ENCODE measurements at places on chromosomes 4 and X. TPM values are rescaled to one million over a fixed set of nuclear protein-coding genes. Genes with fewer than 3 reads are reported as not detected.

Gene CORIN
- total RNA-seq: 4.8 TPM

Gene KDR
- total RNA-seq: 5.4 TPM

Gene EDNRA
- total RNA-seq: 4.0 TPM

Gene CMC4
- total RNA-seq: 8.6 TPM

Gene SPOCK3
- total RNA-seq: not detected

Gene NHSL2
- 0.97 TPM for total RNA-seq

Gene CXCL10
- total RNA-seq: 0.53 TPM

Gene MAP9
- total RNA-seq: 2.8 TPM

Gene AASDH
- total RNA-seq: 7.6 TPM

Gene MAGEA12
- total RNA-seq: not detected

Gene POU4F2
- not detected for total RNA-seq

Gene NHS
- 2.0 TPM for total RNA-seq

Gene AFAP1
- 4.4 TPM for total RNA-seq

Gene NAT8L
- total RNA-seq: under 0.01 TPM

Gene CSAG1
- total RNA-seq: not detected

Gene TNMD
- not detected for total RNA-seq

Gene KIAA1210
- not detected for total RNA-seq

Gene TMEM131L
- 13.4 TPM for total RNA-seq

Gene ZDHHC9
- total RNA-seq: 13.6 TPM

Gene CXorf65
- not detected for total RNA-seq

Gene TNIP3
- total RNA-seq: 0.15 TPM

Gene LYAR
- total RNA-seq: 35.7 TPM

Gene TMPRSS11F
- 15.0 TPM for total RNA-seq

Gene CNGA1
- total RNA-seq: 3.1 TPM

Gene GPM6B
- 2.4 TPM for total RNA-seq

Gene HS3ST1
- total RNA-seq: 6.3 TPM

Gene SPIN2A
- 0.22 TPM for total RNA-seq

Gene DOCK11
- total RNA-seq: 16.4 TPM

Gene PLK4
- total RNA-seq: 4.8 TPM

Gene TRPC5OS
- total RNA-seq: not detected

Gene TRO
- total RNA-seq: 7.1 TPM

Gene CTAG1B
- total RNA-seq: not detected

Gene ZNF674
- total RNA-seq: 2.5 TPM

Gene SYTL5
- total RNA-seq: 0.76 TPM

Gene POLR2B
- total RNA-seq: 86.0 TPM

Gene LUZP4
- total RNA-seq: not detected

Gene FAM47A
- not detected for total RNA-seq

Gene NOCT
- 5.0 TPM for total RNA-seq

Gene RTL9
- total RNA-seq: not detected

Gene GYPA
- not detected for total RNA-seq

Gene CLIC2
- 3.2 TPM for total RNA-seq

Gene RAP2C
- 18.1 TPM for total RNA-seq

Gene AMOT
- total RNA-seq: 6.7 TPM

Gene ANKRD50
- total RNA-seq: 18.7 TPM

Gene TMEM47
- 1.6 TPM for total RNA-seq

Gene S100G
- total RNA-seq: not detected

Gene LNX1
- 23.4 TPM for total RNA-seq

Gene RHOXF1
- total RNA-seq: not detected

Gene PDE6B
- 0.19 TPM for total RNA-seq

Gene FMR1NB
- total RNA-seq: not detected

Gene TLR10
- total RNA-seq: 0.09 TPM

Gene MOB1B
- 8.3 TPM for total RNA-seq

Gene POLN
- total RNA-seq: 0.19 TPM

Gene GPR119
- total RNA-seq: not detected

Gene CENPVL2
- not detected for total RNA-seq

Gene FGFBP2
- total RNA-seq: not detected

Gene GSTCD
- 9.6 TPM for total RNA-seq
